ENCODE measurements at places on chromosomes 7 and 10.

- DNase-seq: no peak
Measured at GRCh38 chr10:72016608-72017300, 52.6 kb downstream of the CHST3 start.

- DNase-seq: no peak
Measured at GRCh38 chr7:137423321-137423720, 79.8 kb upstream of the PTN start.

DNA sequence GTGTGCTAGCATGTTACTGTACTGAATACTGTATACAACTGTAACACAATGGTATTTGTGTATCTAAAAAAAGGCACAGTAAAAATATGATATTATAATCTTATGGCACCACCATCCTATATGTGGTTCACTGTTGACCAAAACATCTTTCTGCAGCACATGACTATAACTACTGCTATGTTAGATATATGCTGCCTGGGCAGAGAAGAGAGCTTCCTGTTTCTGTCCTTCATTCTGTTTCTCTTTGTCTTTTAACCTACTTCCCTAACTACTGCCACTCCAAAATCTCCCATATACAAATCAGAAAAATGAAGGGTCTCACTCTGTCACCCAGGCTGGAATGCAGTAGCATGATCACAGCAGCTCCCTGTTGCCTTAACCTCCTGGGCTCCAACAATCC is 8.8 kb upstream of the FGL2 start:
- DNase-seq: no peak

DNA sequence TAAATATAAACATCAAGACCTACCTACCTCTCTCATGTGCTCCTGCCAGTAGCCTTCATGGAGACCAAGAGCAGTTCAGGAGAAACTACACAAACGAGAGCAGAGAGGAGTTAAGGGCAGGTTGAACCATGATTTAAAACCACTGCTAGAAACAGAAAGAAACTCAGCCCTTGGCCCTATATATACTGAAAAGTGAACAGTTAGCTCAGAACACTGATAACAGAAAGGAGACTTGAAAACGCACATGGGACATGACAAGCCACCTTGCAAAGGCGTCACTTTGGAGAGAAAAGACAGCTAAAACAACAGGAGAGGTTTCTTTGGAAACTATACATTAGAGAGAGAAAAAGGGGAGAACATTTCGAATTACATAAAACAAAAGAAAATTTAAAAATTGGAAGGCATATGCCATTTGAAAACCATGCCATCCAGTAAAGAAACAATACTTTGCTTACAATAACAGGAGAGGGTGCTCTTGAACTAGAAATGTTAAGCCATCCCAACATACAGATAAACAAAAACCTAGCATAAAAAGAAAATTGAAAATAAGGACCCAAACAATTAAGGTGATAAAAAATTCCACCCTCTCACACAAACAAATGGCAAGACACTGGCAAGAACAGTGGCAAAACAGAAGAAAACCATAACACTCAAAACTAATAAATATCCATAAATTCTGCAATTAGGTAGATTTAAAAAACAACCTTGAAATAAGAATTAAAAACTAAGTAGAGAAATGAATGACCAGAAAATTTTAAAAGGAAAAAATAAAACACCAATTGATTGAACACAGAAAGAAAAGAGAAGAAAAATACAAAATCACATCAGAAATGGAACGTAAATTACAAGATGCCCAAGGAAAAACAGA is 232.7 kb downstream of the IMMP2L start:
- DNase-seq: no peak

DNA sequence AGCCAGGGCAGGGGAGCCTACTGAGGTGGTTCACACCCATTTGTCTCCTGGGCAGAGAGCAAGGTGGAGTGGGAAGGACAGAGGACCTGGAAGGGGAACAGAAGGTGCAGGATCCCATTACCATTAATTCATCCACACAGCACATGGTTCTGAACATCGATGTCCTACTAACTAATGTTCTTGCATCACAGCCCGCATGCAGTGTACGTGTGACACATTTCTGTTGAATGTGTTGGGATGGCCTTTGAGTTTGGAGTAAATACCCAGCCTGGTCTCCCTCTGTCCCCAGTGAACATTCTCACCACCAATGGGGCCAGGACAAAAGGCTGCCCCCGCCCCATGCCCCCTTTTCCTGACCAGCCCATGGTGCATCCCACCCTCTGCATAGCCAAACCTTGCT is 46.3 kb downstream of the FAM241B start:
- DNase-seq: no peak

GRCh38 chr10:50541921-50542320 is 81.8 kb downstream of the SGMS1 start:
- no peak for DNase-seq

DNA sequence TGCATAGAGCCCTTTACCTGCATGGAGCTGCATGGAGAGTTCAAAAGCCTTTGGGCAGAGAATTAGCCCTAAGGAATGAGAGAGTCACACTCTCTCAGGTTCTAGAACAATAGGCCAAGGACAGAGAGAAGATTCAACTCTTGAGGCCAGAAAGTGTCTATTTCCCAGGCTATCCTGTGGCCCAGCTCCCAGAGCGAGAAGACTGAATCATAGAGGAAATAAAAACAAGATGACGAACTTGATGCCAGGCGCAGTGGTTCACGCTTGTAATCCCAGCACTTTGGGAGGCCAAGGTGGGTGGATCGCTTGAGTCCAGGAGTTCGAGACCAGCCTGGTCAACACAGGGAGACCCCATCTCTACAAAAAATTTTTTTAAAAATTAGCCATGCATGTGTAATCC is 18.3 kb upstream of the PODXL start:
- no peak for DNase-seq

- DNase-seq: no peak
Measured at GRCh38 chr7:12250232-12250631, 39.1 kb downstream of the TMEM106B start.

DNA sequence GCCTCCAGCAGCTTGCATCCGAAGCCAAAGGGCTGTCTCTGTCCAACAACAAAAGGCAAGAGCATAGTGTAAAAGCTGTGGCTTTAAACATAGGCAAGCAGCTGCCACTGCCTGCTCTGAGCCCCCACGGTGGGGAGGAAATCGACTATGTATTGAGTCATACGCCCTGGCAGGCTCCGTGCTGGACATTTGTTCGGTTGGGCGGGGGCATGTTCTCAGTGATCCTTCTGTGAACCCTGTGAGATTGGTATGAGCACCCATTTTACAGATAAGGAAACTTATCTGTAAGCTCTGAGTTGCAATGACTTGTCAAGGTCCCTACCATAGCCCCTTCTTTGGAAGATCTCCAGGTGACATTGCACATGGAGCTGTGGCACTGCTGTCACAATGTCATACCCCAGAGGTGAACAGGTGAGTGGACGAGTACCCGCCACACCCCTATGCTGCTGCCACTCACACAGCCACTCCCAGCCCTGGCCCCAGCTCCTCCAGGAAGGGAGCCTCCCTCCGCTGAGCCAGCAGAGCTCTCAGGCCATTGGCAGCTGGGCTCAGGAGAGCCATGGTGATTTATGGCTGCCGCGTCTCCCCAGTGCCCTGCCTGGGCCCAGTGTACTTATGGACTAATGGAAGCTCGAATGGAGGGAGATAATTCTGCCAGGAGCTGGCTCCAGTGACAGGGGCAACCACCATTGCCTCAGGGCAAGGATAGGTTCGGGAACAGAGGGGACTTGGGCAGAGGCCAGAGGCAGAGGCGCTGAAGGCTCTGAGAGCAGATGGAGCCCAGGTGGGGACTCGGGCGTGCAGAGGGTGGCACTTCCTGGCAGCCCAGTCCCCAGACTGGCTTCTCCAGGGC is 43.7 kb downstream of the UNC5B start:
- DNase-seq: no peak

GRCh38 chr7:88146616-88147015 is 73.2 kb downstream of the SRI start:
- no peak for DNase-seq

- DNase-seq: no peak
Measured at GRCh38 chr10:29411666-29412315, 122.9 kb downstream of the LYZL1 start.

DNA sequence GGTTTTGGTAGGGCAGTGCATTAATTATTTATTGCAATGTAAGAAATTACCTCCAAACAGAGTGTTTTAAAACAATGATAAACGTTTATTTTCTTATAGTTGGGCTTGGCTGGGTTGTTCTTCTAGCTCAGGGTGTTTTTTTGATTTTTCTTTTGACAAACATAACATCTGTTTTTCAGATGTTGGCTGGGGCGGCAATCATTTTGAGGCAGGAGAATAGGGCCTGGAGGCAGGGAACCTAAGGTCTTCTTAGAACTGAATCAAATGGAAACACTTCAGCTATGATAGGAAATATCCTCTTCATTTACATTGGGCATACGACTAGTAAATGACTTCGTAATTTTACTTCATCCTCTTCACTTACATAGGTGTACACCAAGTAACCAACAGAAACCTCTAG is 47.4 kb upstream of the NAMPT start:
- no peak for DNase-seq

GRCh38 chr7:46485481-46486065 is 564.5 kb upstream of the IGFBP3 start:
- no peak for DNase-seq

DNA sequence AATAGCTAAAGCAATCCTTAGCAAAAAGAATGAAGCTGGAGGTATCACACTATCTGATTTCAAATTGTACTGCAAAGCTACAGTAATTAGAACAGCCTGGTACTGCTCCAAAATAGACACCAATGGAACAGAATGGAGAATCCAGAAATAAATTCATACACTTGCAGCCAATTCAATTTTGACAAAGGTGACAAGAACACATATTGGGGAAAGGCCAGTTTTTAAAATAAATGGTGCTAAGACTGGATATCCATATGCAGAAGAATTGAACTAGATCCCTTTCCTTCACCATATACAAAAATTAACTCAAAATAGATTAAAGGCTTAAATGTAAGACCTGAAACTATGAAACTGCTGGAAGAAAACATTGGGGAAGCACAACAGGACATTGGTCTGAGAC is 748.5 kb downstream of the DNAJB9 start:
- DNase-seq: no peak

GRCh38 chr7:47591089-47591654 is 9.3 kb upstream of the TNS3 start:
- DNase-seq: no peak

DNA sequence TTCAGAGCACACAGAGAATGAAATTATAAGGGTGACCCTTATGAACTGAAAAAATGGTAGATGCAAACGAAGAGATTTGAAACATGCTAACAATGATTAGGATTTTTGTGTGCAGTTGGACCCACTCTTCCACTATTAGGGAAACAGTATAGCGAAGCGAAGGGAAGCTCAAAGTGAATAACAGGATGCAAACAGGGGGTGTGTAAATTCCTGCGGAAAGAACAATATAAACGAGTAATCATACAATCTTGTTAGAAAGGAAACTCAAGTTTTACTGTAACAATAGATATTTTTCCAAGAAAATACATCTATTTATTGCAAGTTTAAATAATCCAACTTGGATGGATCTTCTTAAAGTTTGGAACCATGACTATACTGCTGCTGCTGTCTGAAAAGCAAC is 14.7 kb downstream of the AHR start:
- DNase-seq: no peak

- DNase-seq: no peak
Measured at GRCh38 chr7:14626076-14626475, 276.5 kb downstream of the DGKB start.

GRCh38 chr10:133235932-133236331 is 1.7 kb upstream of the VENTX start:
- DNase-seq: no peak

DNA sequence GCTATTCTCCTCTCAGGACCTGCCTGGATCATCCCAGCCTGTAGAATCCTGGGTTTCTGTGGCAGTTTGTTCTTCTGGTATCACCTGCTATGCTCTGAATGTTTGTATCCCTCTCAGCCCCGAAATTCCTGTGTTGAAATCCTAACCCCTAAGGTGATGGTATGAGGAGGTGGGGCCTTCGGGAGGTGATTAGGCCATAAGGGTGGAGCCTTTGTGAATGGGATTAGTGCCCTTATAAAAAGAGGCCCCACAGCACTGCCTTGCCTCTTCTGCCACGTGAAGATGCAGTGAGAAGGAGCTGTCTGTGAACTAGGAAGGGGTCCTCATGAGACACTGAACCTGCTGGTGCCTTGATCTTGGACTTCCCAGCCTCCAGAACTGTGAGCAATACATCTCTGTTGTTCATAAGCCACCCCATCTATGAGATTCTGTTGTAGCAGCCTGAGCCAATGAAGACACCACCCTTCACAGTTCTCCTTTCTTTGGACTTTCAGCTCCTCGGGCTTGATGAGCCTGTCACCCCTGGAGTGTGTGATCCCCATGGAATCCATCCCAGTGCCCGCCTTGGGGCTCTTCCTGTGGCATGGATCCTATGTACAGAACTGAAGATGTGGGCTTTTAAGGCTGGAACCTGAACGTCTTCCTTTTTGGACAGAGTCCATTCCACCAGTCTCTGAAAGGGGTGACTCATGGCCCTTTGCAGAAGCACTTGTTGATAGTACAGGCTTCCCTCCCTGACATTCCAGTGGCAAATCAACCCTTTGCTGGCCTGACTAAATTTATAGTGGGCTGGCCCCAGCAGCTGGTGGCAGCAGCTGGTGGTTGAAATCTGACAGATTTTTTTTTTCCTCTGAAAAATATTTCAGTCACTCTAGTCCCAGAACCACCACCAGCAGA is 138.0 kb downstream of the TACC2 start:
- no peak for DNase-seq
